ENCODE measurements at places on chromosomes 7 and 10. TPM values are rescaled to one million over a fixed set of nuclear protein-coding genes. Genes with fewer than 3 reads are reported as not detected.
A peak's percentile ranks its signal among the peaks of the same experiment; 100 is the strongest.

GRCh38 chr10:7027237-7027912, 383.5 kb downstream of the SFMBT2 start:
- H3K27ac ChIP-seq, result no peak overlapping the region
- no peak for DNase-seq
- H3K27me3 ChIP-seq, result no peaks in the 10 kb centered on the region

DNA sequence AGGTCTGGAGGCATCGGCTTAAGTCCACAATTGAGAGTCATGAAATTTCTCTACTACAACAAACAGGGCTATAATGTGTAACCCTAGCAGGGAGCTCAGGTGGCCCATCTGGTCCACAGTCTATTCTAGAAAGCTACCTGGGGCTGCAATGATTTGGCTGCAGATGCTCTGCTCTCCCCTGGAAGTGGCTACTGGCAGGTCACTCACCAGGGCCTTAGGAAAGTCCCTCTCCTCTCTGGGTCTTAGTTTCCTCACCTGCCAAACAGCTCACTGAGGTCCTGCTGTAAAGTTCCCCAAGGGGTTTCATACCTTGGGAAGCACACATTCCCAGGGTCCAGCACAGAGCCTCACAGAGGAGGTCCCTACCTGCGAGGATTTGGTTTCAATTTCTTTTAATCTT, 2.5 kb downstream of the IGFBP3 start:
- H3K4me1 ChIP-seq, result peaks cover 5% of the 10 kb centered on the region
- DNase-seq, result no peak
- no peak overlapping the region for H3K4me3 ChIP-seq
- H3K36me3 ChIP-seq, result no peaks in the 10 kb centered on the region
- H3K27ac ChIP-seq, result no peak overlapping the region

GRCh38 chr7:132996581-132997242, 85.2 kb downstream of the CHCHD3 start:
- H3K4me3 ChIP-seq, result no peak overlapping the region
- DNase-seq, result no peak
- H3K27ac ChIP-seq, result no peak overlapping the region
- no peaks in the 10 kb centered on the region for H3K27me3 ChIP-seq
- peaks cover 15% of the 10 kb centered on the region for H3K4me1 ChIP-seq

DNA sequence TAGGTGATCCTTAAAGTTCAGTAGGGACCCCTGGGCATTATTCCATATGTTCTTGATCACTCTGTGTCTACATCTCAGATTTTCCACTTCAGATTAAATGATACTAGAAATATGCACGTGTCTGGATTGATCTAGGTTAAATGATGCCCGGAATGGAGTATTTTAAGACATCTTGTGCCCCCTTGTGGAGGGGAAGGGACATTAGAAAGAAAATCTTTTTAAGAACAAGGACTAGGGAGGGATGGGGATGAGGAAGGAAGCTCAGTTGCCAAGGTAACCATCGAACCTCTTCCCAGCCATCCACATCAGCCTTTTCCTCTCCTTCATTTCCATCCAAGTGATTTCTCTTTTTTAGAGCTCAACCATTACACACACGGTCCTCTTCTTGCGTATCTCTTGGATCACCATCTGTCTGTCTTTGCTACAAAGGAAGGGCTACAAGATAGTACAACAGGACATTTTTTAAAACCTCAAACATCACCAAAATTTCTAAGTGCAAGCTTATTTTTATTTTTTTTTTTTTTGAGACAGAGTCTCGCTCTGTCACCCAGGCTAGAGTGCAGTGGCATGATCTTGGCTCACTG, 40.5 kb downstream of the PRSS2 start:
- DNase-seq, result no peak
- no peaks in the 10 kb centered on the region for H3K36me3 ChIP-seq
- H3K27me3 ChIP-seq, result no peaks in the 10 kb centered on the region
- H3K27ac ChIP-seq, result no peak overlapping the region

Gene OR13A1
- total RNA-seq, result not detected

- DNase-seq, result no peak
- H3K27me3 ChIP-seq, result no peaks in the 10 kb centered on the region
- peak overlapping the region; percentile 34 for H3K27ac ChIP-seq
Measured at GRCh38 chr10:122124808-122125207, 135.8 kb downstream of the TACC2 start.

DNA sequence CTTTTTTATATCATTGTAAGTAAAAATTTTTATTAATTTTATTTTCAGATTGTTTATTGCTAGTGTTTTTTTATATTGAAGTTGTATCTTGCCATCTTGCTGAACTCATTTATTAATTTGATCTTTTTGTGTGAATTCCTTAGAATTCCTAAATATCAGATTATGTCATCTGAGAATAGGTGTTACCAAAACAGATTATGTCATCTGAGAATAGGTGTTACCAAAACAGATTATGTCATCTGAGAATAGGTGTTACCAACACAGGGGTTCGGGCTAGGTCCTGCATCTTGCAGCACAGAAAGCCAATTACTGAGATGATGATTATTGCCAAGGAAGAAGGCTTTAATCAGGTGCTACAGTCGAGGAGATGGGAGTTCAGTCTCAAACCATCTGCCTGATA, 383.4 kb downstream of the CNTNAP2 start:
- no peaks in the 10 kb centered on the region for H3K36me3 ChIP-seq
- DNase-seq, result no peak
- H3K4me3 ChIP-seq, result no peak overlapping the region
- no peak overlapping the region for H3K27ac ChIP-seq
- H3K27me3 ChIP-seq, result no peaks in the 10 kb centered on the region
- H3K4me1 ChIP-seq, result no peaks in the 10 kb centered on the region

DNA sequence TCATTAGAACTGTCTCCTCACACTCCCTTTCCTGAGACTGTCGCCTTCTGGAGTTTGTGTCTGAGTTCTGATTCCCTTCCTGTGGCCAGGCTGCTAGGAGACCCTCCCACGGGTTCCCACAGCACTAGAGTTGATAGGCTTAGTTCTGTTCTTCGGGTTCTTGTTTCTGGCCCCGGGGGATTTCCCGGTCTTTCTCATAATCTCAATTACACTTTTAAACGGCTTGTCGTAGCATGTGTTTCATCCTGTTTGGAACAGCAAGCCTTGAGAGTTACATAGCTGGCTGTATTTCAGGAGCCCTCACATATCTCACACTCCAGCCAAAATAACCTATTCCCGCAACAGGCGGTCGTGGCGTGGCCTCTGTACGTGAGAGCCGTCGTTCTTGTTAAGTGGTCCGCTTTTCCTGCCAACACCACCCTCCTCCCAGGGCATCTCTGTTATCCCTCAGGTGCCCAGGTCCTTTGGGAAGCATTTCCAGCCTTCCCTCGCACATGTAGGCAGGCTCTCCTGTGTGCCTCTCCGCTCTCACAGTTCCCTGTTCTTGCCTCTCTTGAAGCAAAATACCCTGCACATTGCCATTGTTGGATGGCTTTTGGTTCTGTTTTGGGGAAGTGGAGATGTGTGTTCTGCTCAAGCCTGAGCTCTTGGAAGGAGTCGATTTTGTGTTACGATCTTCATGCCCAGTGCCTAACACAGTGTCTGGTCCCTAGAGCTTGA, 46.0 kb downstream of the CDC123 start:
- no peaks in the 10 kb centered on the region for H3K27me3 ChIP-seq
- H3K27ac ChIP-seq, result no peak overlapping the region
- H3K36me3 ChIP-seq, result peaks cover 6% of the 10 kb centered on the region
- DNase-seq, result no peak
- H3K4me3 ChIP-seq, result no peak overlapping the region
- peaks cover 8% of the 10 kb centered on the region for H3K4me1 ChIP-seq

GRCh38 chr7:115635376-115635775, 395.2 kb downstream of the TFEC start:
- peaks cover 26% of the 10 kb centered on the region for H3K4me1 ChIP-seq
- no peaks in the 10 kb centered on the region for H3K27me3 ChIP-seq
- no peak overlapping the region for H3K4me3 ChIP-seq
- no peak overlapping the region for H3K27ac ChIP-seq
- DNase-seq, result no peak

Gene PTPN20
- not detected for total RNA-seq

DNA sequence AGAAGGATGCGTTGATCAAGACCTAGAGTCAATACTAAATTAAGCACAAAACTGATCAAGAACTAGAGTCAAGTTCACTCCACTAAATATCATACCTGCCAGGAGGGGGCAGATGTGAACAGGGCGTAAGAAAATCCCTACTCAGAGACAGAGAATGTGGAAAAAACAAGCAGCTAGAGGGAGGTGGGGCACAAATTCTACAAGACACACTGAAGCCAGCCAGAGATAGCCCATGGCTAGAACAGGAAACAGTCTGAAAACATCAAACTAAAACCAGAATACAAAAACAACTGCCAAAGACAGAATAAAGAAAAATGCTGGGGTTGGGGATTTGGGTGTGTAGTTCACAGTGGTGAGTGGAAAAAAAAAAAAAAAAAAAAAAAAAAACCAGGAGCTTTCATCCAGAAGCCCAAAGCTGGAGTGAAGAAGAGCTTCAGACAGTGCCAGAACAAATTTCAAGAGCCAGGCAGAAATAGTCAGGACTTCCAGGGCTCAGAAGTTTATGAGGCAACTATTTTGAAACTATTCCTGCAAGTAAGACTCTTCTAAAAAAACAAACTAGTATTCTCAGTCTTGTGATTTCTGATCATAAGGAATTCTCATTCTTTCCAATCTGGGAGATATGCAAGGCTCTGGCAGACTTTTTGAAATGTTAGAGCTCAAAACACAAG, 118.3 kb downstream of the CCDC71L start:
- no peaks in the 10 kb centered on the region for H3K27me3 ChIP-seq
- H3K4me3 ChIP-seq, result no peak overlapping the region
- H3K36me3 ChIP-seq, result no peaks in the 10 kb centered on the region
- no peak overlapping the region for H3K27ac ChIP-seq
- H3K4me1 ChIP-seq, result no peaks in the 10 kb centered on the region
- peak; percentile 68 for DNase-seq

Gene CFAP70
- total RNA-seq, result 0.26 TPM

DNA sequence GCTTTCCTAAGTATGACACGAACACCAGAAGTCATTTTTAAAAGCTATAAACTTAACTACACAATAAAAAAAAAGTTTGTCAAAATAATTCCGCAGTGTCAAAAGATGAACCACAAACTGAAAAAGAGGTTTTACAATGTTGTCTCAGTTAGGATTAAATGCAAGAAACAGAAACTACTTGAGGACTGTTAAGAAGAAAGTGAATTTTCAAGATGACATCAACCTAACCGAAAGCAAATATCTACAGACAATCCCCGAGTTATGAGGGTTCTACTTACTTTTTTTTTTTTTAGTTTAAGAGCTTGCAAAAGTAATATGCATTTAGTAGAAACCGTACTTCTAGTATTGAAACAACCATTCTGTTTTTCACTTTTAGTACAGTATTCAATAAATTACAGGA, 62.3 kb downstream of the TFPI2 start:
- H3K36me3 ChIP-seq, result no peaks in the 10 kb centered on the region
- no peak overlapping the region for H3K27ac ChIP-seq

- no peak overlapping the region for H3K4me3 ChIP-seq
- no peaks in the 10 kb centered on the region for H3K27me3 ChIP-seq
- no peaks in the 10 kb centered on the region for H3K4me1 ChIP-seq
- no peak for DNase-seq
- H3K36me3 ChIP-seq, result no peaks in the 10 kb centered on the region
Measured at GRCh38 chr10:20314431-20314830, 498.2 kb downstream of the PLXDC2 start.

DNA sequence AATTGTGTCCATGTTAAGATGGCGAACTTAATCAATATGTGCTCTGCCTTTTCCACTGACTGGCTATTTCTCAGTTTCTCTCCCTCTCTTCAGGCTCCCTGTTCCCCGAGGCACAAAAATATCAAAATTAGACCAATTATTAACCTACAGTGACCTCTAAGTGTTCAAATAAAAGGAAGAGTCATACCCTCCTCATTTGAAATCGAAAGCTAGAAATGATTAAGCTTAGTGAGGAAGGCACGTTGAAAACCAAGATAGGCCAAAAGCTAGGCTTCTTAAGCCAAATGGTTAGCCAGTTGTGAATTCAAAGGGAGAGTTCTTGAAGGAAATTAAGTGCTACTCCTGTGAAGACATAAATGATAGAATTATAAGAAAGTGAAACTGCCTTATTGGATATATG, 81.1 kb upstream of the MBL2 start:
- H3K4me1 ChIP-seq, result no peaks in the 10 kb centered on the region
- no peaks in the 10 kb centered on the region for H3K27me3 ChIP-seq
- DNase-seq, result no peak
- no peak overlapping the region for H3K4me3 ChIP-seq
- no peak overlapping the region for H3K27ac ChIP-seq

DNA sequence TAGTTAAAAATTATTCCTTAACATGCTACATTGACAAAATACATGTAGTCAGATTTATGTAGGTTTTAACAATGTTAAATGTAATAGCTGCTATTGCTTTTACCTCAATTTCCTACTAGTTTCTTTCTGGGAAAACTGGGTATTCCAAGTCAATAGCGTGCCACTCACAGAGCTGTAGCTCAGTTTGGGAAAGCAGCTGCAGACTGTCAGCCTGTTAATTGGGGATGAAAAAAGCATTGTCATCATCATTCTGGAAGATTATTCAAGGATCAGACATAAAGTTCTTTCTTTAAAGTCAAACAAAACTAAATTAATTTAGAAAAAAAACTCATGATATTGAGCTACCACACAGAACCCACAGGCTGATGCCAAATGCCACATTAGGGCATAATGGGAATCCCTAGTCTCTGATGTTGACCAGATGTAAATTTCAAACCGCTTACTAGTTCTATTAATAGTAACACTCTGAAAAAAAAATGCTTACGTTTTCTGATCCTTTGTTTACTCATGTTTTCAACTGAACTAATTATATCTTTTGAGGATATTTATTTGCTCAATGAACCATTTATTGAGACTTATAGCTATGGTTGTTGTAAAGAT, 19.6 kb upstream of the AGMO start:
- no peak overlapping the region for H3K4me3 ChIP-seq
- no peak overlapping the region for H3K27ac ChIP-seq
- DNase-seq, result no peak
- H3K36me3 ChIP-seq, result no peaks in the 10 kb centered on the region

- DNase-seq, result no peak
- H3K27me3 ChIP-seq, result no peaks in the 10 kb centered on the region
- H3K4me3 ChIP-seq, result no peak overlapping the region
- H3K27ac ChIP-seq, result no peak overlapping the region
- no peaks in the 10 kb centered on the region for H3K4me1 ChIP-seq
Measured at GRCh38 chr10:45456822-45457221, 82.8 kb downstream of the ALOX5 start.

DNA sequence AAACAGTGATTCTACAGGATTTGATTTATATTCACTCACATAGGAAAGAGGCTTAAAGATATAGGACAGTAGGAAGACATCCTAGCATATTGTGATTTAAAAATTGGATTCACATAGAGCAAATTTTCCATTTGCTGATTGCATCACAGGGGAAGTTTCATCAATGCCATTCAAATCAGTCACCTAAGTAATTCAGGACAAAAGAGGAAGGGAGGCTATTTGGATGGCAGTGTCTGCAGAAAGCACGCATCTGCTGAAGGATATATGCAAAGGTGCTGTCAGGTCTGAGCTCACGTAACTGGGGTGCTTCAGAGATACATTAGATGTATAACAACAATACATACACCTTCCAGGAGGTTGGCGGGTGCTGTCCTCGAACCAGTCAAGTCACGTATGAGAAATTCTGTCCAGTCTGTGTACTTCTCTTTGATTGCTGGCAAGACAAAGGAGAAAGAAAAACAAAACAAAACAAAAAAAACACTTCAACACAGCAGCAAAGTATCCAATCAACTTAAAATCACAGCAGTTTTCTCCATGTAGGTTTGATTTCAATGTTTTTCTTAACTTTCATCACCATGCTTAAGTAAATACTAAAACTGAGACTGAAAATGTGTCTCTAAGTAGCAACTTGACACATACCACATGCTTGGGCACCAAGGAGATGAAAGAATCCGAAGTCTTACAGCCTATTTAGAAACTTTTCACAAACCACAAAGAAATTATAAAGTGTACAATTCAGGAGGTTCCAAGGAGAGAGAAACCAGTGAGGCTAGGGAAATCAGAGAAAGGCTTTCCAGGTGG, 125.1 kb downstream of the SFMBT2 start:
- no peaks in the 10 kb centered on the region for H3K4me1 ChIP-seq
- peak overlapping the region; percentile 45 for H3K27ac ChIP-seq
- no peak for DNase-seq
